ENCODE measurements at places on chromosomes 16 and 17.

GRCh38 chr17:82668631-82669099 lies 20.4 kb upstream of the WDR45B start:
- DNase-seq = peak; percentile 93

DNA sequence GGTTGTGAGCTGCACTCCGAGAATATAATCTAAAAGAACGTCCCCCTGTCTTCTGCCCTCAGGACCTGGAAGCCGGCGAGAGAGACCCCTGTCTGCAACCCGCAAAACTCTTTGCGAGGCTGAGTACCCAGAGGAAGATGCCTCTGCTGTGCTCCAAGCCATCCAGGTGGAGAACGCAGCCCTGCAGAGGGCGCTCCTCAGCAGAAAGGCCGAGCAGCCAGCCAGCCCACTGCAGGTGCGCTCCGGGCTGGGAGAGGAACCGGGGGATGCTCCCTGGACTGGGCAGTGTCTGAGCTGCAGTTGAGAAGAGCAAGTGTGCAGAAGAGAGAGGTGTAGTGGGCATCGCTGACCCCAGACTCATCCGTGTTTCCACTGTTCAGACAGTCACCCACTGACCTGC lies 148.3 kb downstream of the KATNIP start:
- peak; percentile 87 for DNase-seq

- no peak for DNase-seq
These were observed 2.2 kb downstream of the C16orf95 start for GRCh38 chr16:87314990-87315420.

DNA sequence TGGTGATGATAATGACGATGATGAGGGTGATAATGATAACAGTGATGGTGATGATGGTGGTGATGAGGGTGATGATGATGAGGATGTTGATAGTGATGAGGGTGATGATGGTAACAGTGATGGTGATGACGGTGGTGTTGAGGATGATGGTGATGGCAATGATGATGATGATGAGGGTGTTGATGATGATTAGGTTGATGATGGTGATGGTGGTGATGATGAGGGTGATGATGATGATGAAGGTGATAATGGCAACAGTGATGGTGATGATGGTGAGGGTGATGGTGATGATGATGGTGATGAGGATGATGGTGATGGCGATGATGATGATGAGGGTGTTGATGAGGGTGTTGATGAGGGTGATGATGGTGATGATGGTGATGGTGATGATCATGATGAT lies 93.8 kb upstream of the ZNF469 start:
- no peak for DNase-seq

GRCh38 chr16:74710401-74710800 lies 9.7 kb upstream of the MLKL start:
- no peak for DNase-seq

DNA sequence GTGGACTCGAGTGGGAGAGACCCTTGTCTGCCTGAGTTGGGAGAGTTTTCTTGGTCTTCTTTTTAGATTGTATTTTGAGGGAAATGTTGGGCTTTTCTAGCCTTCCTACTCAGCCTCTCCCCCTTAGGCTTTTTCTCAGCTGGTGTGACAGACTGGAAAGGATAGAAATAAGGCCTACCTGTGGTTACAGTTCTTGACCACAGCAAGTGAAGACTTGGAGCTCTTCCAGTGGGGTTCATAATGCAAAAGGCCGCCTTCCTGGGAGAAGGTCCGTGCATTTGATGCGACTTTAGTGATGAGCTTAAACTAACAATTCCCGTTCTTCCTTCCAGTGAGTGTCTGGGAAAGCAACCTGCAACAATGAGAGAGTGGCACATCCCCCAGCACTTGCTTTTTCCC lies 56.8 kb downstream of the B9D1 start:
- no peak for DNase-seq

- DNase-seq = peak; percentile 96
These were observed at the start of gene NOL3 for GRCh38 chr16:67170168-67170948. NOL3 (plus strand) TSS chr16:67170538.

DNA sequence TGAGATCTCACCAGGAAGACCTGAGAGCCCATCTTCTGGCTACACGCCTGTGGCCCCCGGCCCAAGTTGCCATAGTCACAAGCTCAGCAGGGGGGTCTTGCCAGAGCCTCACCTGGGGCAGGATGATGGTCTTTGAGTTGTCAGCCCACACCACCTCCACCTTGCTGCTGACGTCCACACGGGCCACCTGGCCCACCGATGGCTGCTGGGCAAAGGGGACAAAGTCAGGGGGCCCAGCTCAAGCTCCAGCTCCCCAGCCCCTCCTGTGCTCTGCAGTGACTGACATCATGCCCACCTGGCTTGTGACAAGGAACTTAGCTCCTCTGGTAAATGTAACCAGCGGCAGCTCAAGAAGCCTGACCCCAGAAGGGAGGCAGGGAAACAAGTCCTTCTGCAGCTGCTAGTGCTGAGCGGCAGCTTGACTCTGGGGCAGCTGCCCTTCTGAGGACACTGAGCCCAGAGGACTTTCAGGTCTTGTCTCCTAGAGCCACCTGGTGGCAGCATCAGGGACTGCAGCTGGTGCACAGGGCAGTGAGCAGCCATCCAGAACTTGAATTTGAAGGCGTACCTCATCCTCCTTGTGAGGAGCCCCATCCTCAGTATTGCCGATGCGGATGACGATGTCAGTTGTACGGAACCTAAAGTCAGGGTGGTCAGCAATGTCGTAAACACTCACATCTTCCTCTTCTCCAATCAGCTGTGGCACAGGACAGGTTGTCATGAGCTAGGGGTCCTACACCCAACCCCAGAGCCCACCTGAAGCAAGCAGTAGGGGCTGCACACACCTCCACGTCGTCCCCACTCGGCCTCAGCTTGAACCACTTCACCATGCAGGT lies 13.5 kb downstream of the SPHK1 start:
- DNase-seq = peak; percentile 97

DNA sequence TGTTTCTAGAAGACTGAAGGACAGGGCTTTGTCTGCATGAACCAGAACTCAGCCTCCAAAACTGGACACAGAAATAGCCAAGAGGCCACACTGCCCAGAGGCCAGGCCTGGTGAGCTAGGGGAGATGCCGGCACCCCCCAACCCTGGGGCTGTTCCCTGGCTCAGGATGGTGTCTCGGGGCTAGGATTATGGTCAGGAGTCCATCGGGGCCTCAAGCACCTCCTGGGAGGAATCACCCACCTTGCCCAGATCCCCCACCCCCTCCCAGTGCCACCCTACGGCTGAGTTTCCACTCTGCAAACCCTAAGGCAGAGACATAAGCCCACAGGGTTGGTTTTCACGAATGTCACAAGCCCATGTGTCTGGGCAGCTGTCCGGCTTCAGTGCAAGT lies 37.2 kb downstream of the SLC7A5 start:
- no peak for DNase-seq

DNA sequence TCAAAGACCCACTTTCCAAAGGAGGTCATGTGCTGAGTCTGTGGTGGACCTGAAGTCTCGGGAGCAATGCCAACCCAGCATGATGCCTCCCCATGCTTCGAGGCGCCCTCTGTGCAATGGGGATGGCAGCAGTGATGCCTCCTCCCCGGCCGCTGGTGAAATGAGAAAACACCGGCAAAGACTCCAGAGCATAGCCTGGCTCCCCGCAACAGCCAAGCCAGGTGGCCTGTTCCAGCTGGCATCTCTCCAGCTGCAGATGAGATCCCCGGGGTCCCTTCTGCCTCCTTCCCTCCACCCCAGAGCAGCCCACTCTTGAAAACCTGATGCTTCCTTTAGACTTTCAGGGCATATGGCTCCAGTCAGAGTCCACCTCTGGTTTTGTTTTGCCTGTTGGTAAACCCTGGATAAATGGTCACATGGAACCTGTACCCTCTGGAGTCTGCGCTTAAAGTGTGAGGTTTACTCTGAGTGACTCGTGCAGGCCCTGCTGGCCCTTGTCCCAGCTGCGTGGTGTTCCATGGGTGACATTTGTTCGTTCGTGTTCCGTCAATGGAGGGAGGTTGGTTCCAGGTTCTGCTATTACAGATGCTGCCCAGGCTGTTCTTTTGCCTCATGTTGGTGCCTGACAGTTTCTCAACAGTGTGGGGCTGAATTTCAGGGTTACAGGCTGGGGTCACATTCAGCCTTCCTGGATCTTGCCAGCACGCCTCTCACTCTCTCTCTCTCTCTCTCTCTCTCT lies 181.8 kb upstream of the CIBAR2 start:
- DNase-seq = no peak

DNA sequence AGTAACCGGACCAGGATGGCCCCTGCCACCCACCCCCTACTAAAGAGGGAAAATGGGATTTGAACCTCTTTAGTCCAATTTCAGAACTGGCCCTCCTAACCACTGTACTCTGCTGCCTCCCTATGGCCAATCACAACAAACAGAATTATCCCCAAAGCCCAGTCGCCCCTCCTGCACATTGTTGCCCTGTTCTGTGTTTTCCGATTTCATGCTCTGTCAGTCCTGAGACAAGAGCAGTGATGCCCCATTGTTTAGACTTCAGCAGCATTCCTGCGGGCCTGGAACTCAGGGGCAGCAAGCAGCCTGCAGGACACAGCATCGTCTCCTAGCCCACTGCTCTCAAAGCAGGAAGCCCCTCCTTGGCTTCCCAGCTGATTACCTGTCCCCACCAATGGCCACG lies 20.5 kb upstream of the KLHL11 start:
- no peak for DNase-seq

- DNase-seq = no peak
These were observed 5.3 kb downstream of the SHPK start for GRCh38 chr17:3630781-3631180.

DNA sequence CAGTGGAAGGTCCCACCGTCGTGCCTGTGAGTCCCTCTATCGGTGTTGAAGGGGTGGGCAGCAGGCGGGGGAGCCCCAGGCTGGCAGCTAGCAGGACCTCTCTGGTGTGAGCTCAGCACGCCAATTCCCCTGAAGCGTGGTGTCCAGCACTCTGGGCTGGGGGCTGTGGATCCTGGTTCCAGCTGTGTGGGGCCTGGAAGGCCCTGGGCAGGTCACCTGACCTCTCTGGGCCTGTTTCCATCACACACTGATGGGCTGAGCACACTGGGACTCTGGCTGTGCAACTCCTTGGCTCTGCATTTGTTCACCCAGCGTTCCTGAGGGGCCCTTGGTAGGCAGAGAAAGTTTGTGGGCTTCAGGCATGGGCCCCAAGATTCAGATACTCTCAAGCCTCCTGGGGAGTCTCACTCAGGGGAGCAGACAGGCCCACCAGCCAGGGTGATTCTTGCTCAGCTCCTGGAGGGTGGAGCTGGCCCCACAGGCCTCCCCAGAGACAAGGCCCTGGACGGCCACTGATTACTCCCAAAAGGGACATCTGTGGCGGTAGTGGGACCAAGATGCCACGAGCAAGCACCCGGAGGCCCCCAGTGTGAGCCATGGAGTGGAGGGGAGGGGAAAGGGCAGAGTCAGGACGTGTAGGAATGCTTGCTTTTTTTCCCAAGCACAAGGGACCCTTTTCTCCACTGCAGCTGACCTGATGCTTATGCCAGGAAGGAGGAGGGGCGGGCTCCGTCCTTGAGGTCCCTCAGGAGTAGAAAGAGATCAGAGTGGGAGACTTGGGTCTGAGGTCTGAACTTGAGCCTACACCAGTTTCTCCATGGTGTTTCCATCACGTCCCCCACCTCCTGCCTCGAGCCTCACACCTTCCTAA lies 8.5 kb downstream of the SCGB1C2 start:
- no peak for DNase-seq

DNA sequence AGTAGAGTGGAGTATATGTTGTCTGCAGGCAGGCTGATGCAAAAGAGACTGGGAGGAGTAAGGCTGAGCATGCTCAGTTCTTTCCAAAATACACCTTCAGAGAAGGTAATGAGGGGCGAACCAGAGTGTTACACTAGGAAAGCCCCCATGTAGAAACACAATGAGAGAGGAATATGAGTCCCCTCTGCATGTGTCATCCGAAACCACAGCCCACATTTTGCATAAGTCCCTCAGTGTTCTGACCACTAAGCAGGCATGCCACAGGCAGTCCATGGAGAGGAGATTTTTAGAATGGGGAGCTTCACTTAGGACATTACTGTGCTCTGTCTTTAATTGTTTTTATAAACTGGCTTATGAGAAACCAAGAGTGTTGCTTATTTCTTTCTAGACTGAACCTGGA lies 32.0 kb downstream of the SLC6A2 start:
- no peak for DNase-seq

DNA sequence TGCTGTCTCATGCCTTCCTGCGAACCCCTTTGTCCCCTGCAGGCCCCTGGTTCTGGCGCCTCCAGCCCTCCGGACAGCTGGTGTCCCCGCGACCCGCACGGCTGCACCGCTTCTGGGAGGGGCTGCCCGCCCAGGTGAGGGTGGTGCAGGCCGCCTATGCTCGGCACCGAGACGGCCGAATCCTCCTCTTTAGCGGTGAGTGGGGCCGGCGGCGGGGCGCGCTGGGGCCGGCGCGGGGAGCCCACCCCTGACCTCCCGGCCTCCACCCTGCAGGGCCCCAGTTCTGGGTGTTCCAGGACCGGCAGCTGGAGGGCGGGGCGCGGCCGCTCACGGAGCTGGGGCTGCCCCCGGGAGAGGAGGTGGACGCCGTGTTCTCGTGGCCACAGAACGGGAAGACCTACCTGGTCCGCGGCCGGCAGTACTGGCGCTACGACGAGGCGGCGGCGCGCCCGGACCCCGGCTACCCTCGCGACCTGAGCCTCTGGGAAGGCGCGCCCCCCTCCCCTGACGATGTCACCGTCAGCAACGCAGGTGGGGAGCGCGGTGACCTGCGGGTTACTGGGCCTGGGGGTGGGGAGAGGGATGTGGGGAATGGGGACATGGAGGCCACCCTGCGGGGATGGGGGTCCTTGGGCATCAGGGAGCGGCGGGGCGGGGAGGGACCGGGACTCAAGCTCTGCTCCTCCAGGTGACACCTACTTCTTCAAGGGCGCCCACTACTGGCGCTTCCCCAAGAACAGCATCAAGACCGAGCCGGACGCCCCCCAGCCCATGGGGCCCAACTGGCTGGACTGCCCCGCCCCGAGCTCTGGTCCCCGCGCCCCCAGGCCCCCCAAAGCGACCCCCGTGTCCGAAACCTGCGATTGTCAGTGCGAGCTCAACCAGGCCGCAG lies 7.1 kb upstream of the IL32 start:
- DNase-seq = peak; percentile 75

DNA sequence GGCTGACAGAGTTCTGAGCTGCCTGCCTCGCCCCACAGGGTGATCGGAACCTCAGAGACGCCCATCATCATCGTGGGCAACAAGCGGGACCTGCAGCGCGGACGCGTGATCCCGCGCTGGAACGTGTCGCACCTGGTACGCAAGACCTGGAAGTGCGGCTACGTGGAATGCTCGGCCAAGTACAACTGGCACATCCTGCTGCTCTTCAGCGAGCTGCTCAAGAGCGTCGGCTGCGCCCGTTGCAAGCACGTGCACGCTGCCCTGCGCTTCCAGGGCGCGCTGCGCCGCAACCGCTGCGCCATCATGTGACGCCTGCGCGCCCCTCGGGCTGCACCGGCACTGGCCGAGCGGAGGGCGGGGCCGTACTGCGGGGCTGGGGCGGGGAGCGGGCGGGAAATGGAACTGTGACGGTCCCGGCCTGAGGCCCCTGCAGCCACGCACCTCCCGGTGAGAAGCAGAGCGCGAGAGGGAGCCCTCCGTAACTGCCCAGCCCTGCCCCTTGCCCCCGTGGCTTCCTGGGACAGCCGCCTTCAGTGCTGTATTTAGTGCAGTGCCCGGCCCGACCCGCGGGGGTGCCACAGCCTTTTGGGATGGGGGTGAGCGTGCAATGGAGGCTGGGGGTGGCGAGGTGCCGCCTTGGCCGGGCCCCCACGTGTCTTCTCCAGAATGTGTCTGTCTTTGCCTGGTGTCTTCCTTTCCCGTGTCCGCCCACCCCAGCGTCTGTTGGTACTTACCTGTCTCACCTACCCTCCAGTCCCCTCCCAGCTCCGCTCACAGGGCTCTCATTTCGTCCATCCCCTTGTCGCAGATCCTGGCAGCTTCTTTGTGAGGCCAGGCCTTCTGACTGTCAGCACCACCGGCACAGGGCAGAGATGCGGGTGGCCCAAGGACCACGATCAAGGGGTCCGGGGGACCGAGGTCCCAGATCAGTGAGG lies 9.8 kb downstream of the RASL10B start:
- DNase-seq = peak; percentile 72

Data from islet precursor cell (in vitro differentiated cells).